CD4-positive, alpha-beta T cell treated with Interleukin-21 for 1 hour (primary cell): ENCODE measurements at places on chromosomes 4 and X.
A peak's percentile ranks its signal among the peaks of the same experiment; 100 is the strongest.

GRCh38 chr4:81214144-81214880 is 710 bp downstream of the PRKG2 start:
- no peak for DNase-seq

GRCh38 chr4:32148111-32148666 is 1428.0 kb downstream of the PCDH7 start:
- DNase-seq, result no peak

GRCh38 chrX:38327007-38327774 is at the start of gene RPGR:
TSS of gene RPGR (minus strand) at chrX:38327509. CDS start at chrX:38327367, 142 bp downstream.
- peak; percentile 93 for DNase-seq

DNA sequence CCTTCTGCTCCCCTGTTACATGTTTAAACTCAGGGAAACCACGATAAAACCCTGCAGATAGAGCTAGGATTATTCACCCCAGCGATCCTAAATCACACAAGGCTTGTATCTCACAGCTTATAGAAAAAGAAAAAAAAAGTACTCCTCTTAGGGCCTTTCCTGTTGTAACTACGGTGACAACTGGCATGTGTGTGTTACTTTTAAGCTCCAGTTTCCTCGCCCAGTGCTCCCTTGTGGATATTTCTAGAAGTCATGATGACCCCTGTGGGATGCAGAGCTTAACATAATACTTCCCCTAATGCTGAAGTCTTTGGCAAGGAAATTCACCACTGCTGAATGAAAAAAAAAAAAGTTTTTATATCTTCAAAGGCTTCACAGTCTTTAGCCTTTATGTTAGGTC is 114.7 kb downstream of the NWD2 start:
- DNase-seq, result no peak

DNA sequence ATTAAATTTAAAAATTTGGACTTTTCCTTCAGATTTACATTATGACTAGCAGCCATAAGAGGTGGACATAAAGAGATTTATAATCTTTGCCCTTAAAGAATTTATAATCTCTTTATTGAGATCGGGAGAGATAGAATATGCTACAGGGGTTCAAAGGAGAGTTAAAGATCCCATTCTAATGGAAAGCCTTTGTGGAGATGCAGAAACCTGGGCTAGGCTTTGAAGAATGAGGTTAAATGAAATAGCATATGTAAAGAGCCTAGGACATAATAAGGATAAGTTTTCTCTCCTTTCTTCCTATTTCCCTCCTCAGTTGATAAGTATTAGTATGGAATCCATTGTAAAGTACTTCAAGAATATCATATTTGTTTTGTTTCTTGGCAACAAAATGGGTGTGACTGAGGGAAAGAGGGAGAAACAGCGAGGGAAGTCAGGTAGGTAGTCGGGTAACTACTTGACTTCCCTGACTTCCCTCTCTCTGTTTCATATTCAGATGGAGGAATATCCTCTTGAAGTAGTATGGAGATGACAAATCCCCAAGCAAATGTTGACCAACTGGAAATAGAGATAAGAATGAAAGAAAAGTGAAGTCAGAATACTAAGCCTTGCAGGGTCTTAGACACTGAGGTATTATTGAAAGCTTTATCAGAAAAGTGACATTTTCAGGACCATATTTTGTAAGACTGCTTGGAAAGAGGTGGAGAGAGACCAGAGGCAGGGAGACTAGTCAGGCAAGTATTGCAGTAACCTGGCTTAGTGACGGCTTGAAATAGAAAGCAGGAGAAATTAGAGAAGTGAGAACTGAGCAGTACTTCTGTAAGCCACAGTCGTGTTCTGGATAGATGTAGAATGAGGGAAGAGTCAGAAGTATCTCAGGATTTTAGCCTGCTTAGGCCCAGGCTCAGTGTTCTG is 82.9 kb downstream of the PDLIM5 start:
- DNase-seq, result no peak

DNA sequence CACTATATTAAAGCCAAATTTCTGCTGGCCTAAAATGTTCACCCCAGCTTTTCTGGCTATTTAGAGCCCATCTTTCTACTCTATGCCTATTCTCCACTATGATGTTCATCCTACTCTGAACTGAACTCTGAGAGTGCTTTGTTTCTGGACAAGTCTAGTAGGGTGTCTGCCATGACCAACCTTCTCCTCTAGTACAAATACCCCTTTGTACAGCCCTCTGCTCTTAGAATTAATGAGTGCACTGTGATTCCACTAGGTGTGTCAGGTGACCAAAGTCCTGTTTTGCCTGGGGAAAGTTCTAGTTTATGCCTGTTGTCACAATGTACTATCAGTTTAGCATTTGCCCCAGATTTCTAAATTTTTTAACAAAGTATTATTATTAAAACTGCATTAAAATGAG is 388.1 kb upstream of the MAD2L1 start:
- DNase-seq, result no peak

GRCh38 chr4:173213296-173213695 is 44.7 kb downstream of the GALNT7 start:
- DNase-seq, result no peak

- DNase-seq, result no peak
Observed at GRCh38 chrX:19882066-19882775, 5.2 kb downstream of the SH3KBP1 start.

DNA sequence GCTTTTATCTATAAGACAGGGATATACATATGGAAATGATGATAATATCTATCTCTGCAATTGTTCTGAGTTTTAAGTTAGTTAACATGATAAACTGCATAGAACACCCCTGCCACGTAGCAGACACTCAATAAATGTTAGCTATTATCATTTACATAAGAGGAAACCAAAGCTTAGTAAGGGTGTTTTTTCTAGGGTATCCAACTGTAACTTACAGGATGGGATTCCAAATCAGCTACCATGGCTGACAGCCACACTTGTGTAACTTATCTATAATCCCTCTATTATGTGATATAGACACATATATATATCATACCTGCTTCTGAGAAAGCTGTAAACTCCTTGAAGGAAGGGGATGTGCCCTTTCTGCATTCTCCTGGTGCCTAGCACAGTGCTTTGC is 1.1 kb upstream of the SPARCL1 start:
- DNase-seq, result no peak

DNA sequence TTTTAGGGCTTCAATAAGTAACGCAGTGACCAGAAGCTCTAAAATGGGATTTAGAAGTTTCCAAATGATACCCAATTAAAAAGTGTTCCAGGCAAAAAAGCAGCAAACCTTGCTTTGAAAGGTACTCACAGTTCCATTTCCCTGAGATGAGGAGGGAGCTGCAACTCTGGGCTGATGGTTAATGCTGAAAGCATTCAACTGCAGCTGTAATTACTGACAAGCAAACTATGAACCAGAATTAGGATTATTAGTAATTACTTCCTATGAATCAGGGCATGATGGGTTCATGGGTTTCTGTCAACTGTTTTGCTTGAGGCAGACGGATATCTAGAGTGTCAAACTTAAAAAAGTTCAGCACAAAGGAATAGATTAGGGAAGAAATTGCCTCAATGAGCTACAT is 357.4 kb downstream of the STIM2 start:
- DNase-seq, result no peak

DNA sequence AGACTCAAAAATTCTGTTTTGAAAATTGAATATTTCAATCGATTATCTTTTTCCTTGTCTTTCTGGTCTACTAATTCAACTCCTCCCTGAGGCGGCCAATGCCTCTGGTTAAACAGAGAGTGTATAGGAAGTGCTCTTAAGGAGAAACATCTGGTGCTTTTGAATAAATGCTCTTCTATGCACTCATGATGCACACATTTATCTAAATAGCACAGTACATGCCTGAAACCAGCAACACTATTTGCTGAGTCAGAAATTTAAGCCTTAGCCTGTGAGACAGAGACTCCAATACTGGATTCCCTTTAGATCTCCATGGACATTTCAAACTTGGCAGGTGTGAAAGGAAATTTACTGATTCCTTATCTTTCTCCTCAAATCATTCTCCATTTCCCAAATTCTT is 118.6 kb downstream of the SLIT2 start:
- no peak for DNase-seq

- DNase-seq, result no peak
Observed at GRCh38 chr4:179292468-179292867, 1850.2 kb upstream of the AGA start.

DNA sequence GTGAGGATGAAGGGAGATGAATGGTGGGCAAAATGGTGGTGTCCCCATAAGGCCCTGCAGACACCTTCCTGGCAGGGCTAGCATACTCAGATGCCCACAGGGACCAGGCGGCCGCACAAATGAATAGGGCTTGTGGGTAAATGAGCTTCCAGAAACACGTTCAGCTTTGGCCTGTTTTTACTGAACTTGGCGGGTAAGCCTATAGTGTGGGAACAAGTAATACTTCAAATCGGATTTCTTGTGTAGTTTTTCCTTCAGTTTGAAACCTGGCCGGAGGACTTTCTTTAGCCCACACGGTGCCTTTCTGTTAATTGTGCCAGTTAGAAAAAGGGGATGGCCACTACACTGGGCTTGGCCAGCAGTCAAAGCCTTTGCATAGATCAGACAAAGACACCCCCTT is 22.8 kb downstream of the SMS start:
- no peak for DNase-seq

DNA sequence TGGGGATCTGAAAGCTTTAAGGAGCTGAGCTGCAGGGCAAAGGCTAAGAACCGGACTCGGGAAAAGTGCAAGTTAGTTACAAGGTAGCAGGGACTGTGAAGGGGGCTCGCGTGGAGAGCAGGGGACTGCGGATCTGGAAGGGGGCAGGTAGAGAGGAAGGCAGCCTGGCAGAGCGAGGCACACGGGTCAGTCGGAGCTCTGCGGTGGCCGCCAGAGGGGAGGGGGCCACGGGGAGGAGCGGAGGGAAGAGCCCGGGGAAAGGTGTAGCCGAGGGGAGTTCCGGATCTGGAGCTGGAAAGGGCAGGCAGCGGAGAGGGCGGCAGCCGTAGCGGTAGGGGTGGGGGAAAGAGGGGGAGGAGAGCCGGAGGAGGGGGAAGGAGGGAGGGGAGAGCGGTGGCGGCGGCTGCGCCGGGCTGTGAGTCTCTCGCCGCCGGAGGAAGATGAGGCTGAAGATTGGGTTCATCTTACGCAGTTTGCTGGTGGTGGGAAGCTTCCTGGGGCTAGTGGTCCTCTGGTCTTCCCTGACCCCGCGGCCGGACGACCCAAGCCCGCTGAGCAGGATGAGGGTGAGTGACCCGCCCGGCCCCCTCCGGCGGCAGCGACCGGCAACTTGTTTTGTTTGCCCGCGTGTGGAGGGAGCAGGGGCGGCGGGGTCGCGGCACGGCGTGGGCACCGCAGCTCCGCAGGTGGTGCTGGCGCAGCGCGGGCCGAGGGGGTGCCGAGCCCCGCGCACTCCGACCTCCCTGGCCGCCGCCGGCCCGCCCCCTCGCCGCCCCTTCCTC is at the start of gene GALNT7:
Gene GALNT7 (plus strand): TSS at position 416 of the 782 bp plus-strand sequence. CDS start 25 bp downstream, at position 441.
- DNase-seq, result peak; percentile 69

DNA sequence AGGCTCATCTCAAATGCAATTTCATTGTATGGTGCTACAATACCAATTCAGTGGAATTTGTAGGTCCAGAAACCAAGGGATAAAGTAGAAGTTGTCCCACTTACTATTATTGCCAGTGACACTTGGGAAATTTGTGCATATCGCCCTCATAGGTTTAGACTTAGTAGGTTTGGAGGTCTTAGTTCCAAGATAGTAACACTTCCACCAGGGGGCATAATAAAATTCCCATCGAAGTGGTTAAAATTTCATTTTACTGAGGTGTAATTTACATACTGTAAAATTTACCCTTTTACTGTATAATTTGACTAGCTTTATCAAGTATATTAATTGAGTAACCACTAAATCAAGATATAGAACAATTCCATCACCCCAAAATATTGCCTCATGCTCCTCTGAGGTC is 174.6 kb downstream of the INPP4B start:
- DNase-seq, result no peak

GRCh38 chr4:26937567-26937966 is 76.9 kb downstream of the STIM2 start:
- DNase-seq, result no peak

GRCh38 chrX:72041176-72041575 is 90.5 kb downstream of the RTL5 start:
- no peak for DNase-seq

DNA sequence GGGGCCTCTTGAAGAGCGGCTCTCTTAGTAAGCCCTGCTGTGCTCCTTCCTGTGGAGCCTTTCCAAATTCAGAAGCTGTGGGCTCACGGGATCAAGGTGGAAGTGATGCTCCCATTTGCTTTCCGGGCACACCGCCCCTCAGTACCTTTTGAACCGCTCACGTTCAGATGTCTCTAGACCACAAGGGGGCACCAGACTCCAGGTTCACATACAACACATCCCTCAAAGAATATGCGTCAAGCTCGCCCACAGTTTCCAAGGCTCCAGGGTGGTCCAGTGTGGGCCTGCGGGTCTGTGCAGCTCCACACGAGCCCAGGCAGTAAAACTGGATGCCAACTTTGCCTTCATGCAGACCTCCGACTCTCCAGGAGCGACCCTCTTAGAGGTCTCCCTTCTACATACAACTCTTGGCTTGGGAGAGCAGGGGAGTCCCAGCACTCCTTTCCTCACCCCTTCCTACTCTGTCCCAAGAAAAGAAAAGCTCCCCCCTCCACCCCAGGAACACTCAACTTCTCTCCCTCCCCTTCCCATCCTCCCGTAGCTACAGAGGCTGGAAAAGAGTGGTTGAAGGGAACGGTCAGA is 11.0 kb downstream of the SUPT20HL1 start:
- peak; percentile 59 for DNase-seq

DNA sequence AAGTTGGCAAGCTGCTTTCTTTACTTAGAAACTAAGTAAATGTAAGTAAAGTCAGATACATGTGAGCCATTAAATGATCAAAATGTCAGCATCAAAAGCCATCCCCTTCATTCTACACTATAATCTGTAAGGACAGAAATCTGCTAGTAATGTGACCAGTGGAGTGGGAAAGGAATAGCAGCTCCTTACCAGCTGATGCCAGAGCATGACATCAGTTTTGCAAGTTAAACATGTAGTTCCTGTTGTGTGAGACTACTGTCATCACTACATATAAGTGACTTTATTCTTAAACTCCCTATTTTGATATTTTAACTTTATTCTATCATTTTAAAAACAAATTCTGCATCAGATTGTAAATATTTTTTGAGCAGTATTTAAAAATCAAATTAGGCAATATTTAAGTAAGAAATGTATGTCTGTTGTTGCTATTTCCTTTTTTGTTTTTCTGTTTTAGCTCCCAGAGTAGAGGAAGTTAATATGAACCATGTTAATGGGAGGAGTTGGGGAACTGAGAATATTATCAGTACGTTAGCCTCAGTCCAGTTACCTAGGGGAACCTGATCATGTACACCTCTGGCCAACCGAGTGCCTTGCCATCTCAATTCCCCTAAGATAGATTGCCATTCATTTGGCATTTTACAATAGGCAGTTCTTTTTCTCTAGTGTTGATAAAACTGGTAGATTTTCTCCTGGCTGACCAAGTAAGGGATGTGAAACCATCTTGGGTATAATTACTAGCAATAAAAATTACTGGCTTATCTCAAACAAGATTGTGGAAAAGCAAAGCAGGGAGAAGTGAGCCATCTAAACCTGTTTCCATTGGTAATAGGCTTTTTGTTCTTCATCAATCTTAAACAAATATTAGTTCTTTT is 34.7 kb downstream of the CCNI start:
- no peak for DNase-seq

- peak; percentile 49 for DNase-seq
Observed at GRCh38 chrX:15334561-15334960, 762 bp downstream of the PIGA start.
